ENCODE measurements at places on chromosomes 4 and X. TPM values are rescaled to one million over a fixed set of nuclear protein-coding genes. Genes with fewer than 3 reads are reported as not detected.

The NPY2R gene
- total RNA-seq: not detected

The TNIP2 gene
- total RNA-seq: 64.8 TPM

GRCh38 chrX:149517308-149517707 lies 12.2 kb upstream of the IDS start:
- DNase-seq: no peak
- peaks cover 7% of the 10 kb centered on the region for H3K4me1 ChIP-seq
- H3K4me3 ChIP-seq: no peak overlapping the region
- no peaks in the 10 kb centered on the region for H3K27me3 ChIP-seq

- no peak overlapping the region for H3K27ac ChIP-seq
- no peaks in the 10 kb centered on the region for H3K36me3 ChIP-seq
- no peaks in the 10 kb centered on the region for H3K27me3 ChIP-seq
These were observed 112.3 kb upstream of the SFRP2 start for GRCh38 chr4:153901220-153901619.

Measured in GM12878 (cell line).